ENCODE measurements at places on chromosomes 16 and 17. TPM values are rescaled to one million over a fixed set of nuclear protein-coding genes. Genes with fewer than 3 reads are reported as not detected.

The SCIMP gene
- total RNA-seq: not detected

The KRT34 gene
- 2.0 TPM for total RNA-seq

The MEIOC gene
- under 0.01 TPM for total RNA-seq

The KIF18B gene
- 10.2 TPM for total RNA-seq

The KRT28 gene
- total RNA-seq: not detected

The ZNF750 gene
- not detected for total RNA-seq

The GNG13 gene
- not detected for total RNA-seq

The GRAP gene
- total RNA-seq: 0.58 TPM

The EPN3 gene
- total RNA-seq: not detected

The KCNJ2 gene
- total RNA-seq: 3.9 TPM

The TBC1D3I gene
- total RNA-seq: not detected

The TAC4 gene
- total RNA-seq: not detected

The OR1F1 gene
- total RNA-seq: not detected
